Activated CD4-positive, CD25-positive, alpha-beta regulatory T cell (primary cell): ENCODE measurements at places on chromosomes 16 and 17.

DNA sequence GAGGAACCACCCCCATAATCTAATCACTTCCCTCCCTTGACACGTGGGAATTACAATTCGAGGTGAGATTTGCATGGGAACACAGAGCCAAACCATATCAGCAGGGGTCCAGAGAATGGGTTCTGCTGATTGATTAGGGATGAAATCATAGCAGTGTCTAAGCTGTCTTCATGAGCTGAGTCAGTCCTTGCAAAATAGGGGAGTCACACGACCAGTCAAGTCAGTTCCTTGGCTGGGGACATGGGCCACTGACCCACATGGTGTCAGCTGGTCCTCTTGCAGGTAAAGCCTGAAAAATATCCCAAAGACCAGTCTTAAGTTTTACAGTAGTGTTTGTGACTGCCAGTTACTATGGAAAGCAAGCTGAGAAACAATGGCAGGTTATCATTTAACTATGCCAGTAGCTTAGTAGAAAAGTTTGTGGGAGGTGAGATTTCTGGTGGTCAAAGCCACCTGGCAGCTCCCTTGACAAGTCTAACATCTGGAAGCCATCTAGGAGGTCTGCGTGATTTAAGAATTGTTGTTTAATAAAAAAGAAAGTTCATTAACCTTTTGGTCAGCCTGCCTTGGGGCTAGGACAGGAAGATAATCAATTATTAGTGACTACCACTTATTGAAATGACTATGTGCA lies 15.7 kb upstream of the ATF7IP2 start:
- no peak for DNase-seq

DNA sequence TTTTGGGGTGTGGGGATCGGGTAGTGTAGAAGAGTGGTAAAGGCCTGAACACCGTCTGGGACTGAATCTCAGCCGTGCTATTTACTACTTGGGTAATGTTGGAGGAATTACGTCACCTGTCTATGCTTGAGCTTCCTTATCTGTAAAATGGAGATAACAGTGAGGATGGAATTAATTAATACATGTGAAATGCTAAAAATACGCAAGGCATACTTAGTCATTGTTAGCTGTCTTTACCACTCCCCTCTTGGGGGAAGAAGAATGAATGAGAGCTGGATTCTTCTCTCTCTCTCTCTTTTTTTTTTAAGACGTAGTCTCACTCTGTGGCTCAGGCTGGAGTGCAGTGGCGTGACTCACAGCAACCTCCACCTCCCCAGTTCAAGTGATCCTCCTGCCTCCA lies 41.1 kb upstream of the TANGO6 start:
- DNase-seq: no peak

- DNase-seq: no peak
Measured at GRCh38 chr16:72983241-72983640, 64.7 kb downstream of the ZFHX3 start.

- no peak for DNase-seq
Measured at GRCh38 chr16:81040842-81041241, 5.2 kb downstream of the ATMIN start.

DNA sequence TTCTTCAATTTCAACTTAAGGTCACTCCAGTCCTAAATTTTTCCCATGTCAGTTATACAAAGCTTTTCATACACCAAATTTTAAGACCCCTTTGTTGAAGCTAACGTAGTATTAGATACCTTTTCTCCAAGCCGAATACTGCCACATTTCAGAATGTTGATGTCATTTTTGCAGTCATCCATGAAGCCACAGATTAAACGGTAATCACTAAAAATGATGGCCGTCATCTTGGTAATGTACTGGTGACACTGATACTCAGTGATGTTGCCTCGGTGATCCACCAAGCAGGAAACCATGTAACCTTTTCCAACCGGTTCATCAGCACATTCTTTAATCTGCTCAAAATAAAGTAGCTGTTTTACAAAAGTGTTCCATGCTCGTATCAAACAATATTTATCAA lies 82.1 kb upstream of the CLEC18B start:
- no peak for DNase-seq

GRCh38 chr17:83119987-83120864 lies 40.8 kb downstream of the METRNL start:
- no peak for DNase-seq

DNA sequence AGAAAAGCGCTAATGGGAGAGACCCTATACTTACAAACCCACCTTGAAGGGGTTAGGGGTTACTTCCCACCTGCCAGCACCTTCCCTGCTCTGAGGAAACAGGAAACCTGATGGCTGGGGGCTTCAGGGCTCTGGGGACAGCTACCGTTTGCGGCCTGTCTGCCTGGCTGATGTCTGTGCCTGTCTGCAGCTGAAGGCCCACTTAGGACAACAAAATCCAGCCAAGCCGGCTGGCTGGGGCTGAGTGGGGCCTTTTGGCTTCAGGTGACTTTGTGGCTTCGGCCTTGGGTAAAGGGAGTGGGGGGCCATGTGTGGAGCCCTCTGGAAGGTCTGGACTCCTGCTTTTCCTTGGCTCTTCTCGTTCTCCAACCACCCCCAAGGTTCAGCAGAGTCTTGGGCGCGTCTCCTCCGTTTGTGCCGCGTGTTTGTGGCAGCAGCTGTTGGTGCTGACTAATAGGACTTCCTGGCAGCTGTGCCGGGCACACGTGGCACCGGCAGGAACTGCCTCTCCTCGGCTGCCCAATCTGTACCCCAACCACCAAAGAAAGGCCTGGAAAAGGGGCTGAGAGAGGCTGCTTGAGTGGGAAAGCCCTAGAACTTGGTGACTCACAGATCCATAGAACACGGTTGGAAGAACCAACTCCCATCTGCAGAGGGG lies 186.7 kb downstream of the MSI2 start:
- peak; percentile 24 for DNase-seq

DNA sequence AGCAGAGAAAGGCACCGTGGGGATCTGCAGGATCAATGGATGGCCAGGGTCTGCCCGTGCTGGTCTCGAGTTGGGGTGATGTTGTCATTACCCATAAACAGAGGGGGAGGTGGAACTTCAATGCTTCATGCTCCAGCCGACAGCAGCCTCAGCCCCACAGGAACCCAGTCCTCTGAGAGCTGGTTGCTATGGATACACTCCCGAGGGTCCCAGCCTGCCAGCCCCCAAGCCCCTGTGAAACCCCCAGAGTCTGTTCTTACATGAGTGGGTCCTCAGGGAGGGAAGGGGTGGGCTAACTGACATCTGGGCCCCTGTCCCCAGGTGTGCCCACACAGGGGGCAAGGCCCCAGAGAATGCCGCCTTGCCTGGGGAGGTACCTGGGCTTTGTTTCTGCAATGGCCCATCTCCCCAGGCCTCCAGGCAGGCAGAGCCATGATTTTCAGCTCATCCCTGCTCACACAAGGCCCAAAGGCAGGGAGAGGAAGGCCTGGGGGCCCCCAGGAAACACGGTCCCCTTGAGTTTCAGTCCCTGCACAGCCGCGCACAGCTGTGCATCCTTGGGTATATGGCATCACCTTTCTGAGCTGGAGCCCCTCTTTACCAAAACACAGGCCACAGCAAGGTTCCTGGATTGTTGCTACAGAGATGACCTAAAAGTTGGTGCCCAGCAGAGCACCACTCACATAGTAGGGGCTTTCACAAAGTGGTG lies 223.7 kb downstream of the ZNF423 start:
- no peak for DNase-seq

DNA sequence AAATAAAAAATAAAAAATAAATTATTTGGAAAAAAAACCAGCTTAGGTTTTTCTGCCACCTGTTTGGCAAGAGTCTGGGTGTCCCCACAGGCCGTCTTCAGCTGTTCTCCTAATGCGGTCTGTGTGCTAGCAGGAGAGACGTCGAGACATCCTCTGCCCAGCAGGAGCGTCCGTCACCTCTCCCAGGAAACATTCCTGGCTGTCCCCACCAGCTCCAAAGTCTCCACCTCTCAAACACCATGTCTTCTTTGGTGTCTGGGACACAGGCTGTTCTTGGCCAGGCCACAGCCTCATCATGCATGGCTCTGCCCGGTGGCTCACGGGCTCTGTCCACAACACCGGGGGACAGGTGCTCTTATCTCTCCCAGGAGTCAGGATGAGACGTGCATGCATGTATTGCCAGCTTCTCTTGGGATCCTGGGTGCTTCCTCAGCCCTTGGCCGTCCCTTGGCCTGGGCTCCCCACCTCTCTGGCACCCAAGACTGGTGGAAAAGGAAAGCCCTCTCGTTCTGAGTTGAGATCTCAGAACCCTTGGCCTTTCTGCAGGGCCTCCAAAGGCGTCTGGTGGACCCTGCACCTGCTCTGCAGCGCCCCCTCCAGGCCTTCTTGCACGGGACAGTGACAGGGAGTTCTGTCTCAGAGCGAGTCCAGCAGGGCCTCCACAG lies 84.9 kb upstream of the CBX4 start:
- DNase-seq: peak; percentile 12

GRCh38 chr17:32528825-32529224 lies 42.0 kb downstream of the CDK5R1 start:
- no peak for DNase-seq

DNA sequence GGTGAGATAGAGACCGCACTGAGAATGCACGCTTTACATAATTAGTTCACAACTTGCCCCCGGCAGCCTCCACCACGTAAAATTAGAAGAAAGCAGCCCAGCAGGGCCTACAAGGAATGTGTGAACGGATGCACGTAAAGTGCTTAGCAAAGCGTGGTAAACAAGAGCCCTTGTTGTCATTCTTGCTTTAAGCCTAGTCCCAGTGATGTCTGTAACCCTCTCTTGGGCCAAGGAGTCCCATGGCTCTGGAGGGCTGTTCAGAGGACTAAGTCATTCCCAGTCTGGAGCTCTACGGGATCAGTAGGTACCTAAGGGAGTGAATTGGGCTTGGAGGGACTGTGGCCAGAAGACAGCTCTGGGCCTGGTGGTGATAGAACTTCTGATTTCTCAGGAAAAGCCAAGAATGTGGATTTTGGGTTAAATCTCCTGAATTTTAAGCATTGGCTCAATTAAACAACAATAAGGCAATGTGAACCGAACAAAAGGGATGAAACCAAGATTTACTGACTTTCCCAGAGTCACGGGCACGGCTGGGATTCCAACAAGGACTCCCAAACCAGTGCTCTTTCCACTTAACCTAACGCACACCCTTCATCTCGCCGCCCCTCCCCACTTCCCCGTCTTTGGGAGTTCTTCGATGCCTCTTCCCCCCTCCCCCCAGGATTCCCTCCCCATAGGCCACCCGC lies 775 bp upstream of the CHP2 start:
- DNase-seq: no peak

GRCh38 chr16:27993587-27993986 lies 69.9 kb downstream of the GSG1L start:
- no peak for DNase-seq

DNA sequence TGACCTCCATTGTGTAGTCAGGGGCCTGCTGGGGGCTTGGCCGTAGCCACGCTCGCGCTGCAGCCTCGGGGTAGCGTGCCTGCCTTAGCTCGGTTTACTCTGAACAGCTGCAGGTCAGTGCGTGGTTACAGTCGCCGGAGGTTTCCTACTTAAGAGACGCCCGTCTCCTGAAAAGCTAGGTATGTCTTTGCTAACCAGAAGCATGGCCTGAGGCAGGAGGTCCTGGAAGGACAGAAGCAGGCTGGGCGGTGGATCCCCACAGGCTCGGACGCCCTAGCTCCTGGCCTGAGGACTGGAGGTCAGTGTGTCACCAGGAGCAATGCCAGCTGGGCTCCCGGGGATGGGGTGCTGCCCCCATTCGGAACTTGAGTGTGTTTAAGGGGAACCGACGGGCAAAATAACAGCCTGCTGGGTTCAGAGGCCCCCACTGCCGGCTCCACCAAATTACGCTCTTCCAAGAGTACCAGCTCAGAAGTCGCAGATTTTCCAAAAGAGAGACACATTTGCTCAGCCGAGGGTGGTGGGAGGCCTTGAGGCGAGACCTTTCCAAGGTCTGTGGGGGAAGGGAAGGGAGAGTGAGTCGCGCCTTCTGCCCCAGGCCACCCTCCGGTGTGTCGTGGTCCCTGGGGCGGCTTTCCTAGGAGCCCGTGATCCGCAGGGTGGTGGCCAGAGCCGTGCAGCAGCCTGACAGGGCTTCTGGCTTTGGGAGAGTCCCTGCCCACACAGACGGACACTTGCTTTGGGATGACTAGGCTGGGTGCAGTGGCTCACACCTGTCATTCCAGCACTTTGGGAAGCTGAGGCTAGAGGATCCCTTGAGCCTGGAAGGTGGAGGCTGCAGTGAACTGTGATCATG lies 3.9 kb upstream of the GNG13 start:
- no peak for DNase-seq

DNA sequence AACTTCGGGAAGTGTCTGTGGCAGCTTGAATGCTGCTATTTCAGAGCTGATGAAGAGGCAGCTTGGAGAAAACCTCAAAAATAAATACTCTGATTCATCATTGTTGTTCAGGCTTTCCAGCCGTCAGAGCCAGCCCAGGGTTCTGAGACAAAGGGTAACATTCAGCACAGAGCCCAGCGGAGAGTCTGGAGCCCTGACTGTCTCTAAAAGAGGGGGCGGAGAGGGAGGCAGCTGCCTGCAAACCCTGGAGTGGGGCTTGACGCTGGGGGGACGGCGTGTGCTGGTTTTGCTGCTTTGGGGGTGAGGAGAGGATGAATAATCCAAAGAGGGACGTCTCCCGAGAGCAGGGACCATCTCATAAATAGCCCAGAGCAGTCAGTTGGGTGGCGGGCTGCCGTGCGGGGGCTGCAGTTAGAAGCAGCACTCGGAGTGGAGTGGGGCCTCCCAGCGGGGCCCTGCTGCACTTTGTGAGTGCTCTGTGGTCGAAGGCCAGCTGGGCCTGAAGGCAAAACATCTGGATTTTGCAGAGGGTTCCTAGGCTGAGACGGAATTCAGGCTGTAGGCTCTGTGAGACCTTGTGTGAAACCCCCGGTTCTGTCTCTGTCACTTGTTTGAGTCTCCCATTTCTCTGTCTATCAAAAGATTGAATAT lies 237.8 kb downstream of the PRKCA start:
- DNase-seq: no peak

- no peak for DNase-seq
Measured at GRCh38 chr16:60419859-60420258, 1616.4 kb downstream of the CDH8 start.

DNA sequence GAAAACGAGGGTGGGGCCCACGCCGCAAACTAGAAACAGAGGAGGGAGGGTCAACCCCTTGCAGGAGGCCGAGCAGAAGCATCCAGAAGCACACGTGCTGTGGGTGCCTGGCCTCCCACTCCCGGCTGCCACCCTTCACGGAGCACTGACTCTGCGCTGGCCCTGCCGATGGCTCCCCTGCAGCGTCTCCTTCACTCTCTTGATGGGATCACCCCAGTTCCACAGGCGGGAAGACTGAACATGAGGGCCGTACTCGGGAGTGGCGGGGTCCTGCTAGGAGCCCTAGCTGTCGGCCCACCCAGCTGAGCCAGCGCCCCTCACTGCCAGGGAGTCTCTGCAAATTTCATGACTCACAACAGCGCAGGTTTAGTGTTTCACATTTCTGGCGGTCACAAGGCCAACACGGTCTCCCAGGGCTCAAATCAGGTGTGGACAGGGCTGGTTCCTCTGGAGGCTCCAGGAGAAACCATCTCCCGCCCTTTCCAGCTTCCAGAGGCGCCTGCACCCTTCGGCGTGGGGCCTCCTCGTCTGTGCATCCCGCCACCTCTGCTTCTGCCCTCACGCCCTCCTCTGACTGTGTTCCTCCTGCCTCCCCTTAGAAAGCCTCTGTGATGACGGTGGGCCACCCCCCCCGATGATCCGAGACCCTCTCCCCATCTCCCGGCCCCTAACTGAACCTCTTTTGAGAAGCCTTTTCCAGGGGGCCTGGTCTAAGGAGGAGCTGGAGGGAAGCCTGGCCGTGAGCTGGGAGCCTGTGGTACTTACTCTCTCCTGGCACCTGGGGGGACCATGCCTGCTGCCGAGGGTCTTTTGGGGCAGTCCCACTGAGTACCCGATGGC lies 2.0 kb downstream of the PTX4 start:
- DNase-seq: no peak

- no peak for DNase-seq
Measured at GRCh38 chr16:62213763-62214162, 177.5 kb upstream of the CDH8 start.
